NCI-H1092 (cell line): ENCODE measurements at places on chromosomes 6 and 20.

DNA sequence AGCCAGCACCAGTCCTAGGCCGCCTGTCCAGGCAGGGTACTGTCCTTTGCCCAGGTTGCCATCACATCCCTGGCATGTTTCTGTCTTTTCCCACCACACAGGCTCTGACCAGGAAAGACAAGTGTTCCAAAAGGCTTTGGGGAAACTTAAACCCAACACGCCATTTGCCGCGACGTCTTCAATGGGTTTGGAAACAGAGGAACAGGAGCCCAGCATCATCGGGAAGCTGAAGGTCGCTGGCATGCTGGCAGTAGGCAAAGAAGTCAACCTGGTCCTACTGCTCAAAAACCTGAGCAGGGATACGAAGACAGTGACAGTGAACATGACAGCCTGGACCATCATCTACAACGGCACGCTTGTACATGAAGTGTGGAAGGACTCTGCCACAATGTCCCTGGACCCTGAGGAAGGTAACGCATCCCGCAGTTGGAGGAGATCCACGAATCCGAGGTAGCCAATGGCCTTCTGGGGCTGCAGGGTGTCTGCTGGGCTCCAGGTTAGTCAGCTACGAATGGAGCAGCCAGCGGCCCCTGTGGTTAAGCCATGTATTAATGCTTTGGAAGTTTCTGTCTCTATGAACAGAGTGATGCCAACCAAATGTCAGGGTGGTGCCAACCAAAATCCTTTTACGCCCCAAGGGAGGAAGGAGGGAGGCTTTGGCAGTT, 36.2 kb downstream of the TGM3 start:
- no peak for DNase-seq

DNA sequence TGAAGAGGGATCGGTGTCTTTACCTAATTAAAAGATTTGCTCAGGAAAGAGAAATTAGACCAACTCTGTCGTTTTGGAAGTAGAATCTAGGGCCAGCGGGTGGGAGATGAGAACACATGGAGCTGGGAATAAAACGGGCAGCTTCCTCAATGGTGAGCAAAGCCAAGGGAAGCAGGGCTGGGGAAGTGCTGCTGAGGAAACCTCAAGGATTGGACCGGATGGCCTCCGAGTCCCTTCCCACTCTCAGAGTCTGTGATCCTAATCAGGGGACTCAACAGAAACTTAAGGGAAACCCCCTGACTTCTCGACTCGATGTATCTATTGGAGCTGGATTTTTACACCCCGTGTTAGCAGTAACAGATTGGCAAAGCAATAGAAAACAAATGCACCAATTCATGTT, 10.8 kb downstream of the GCNT2 start:
- no peak for DNase-seq

GRCh38 chr20:2706688-2707352, 14.2 kb downstream of the EBF4 start:
- DNase-seq, result no peak

DNA sequence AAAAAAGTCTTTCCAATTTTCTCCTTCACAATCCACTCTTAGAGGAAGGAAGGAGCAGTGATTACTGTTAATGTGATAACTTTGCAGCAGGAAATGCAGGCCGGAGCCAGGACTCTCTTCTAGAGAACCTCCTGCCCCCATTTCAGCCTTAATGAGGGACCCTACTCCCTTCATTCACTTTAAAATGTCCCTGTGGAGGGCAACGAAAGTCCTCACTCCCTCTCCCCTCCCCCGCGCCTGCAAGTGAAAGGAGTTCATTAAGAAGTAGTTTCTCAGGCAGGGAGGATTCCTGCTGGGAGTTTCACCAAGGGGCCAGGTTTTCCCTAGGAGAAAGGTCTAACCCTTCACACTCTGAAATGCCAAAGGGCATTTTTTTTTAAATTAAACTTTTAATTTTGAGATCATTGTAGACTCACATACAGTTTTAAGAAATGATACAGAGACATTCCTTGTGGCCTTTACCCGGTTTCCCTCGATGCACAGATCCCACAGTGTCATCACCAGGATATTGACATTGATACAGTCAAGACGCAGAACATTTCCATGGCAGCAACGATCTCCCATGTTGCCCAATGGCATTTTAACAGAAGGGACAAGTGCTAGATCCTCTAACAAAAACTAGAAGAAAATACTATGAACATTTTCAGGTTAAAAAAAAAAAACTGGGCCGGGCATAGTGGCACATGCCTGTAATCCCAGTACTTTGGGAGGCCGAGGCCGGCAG, 6.8 kb upstream of the COMMD7 start:
- DNase-seq, result no peak

- DNase-seq, result no peak
Observed at GRCh38 chr6:149503276-149503675, 18.5 kb upstream of the ZC3H12D start.

- no peak for DNase-seq
Observed at GRCh38 chr6:113776998-113777397, 80.1 kb upstream of the MARCKS start.

- DNase-seq, result no peak
Observed at GRCh38 chr6:30207619-30208295, 5.4 kb downstream of the TRIM26 start.

GRCh38 chr6:139706912-139707311, 332.5 kb upstream of the CITED2 start:
- DNase-seq, result no peak

GRCh38 chr6:5213836-5214235, 46.9 kb downstream of the LYRM4 start:
- no peak for DNase-seq

GRCh38 chr6:147983581-147984366, 358.9 kb upstream of the SASH1 start:
- DNase-seq, result no peak

DNA sequence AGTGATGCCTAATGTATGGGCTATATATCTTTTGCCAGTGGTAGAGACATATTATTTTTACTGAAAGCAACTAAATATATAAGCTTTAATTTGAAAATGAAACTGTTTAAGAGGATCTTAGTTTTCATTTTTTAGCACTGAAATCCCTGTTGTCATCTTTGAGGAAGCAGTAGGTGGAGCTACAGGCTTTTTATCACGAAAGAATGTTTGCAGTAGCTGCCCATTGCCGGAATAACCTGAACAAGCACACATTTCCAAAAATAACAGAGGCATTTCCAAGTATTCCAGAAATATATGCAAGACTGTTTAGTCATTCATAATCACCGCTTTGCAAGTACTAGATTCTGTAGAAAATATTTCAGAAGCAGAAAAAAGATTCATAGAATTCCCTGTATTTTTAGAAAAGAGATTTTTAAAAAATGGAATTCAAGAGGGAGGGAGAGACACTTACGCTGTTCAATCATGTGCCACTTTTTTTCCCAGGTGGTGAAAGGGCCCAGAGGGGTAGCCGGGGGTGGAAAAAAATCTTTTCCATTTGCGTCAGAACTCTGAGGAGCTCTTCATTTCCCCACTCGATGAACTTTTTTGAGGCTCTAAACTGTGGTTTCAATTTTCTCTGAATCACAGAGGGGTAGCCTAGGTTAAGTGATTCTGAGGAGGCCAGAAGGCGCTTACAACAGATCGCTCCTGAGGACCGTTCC, 142.5 kb upstream of the FERMT1 start:
- peak; percentile 3 for DNase-seq

- DNase-seq, result no peak
Observed at GRCh38 chr6:157603314-157603940, 219.6 kb upstream of the SNX9 start.
